ENCODE measurements at places on chromosomes 2 and 18.

DNA sequence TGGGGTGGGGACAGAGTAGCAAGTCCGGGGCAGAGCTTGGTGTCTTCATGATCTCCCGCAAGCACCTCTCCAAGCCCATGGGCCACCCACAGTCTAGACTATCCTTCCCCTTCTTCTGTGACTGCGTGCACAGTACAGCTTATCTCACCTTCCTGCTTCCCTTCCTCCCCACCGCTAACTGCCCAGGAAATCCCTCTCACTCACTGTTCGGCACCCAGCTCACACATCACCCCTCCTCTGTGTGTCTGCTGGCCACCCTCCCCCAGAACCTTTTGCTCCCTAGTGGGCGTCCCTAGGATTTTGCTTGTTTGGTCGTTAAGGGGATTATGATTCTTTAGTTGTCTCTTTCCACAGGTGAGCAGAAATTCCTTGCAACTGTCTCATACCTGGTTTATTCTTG, 31.5 kb upstream of the SMAD7 start:
- DNase-seq: no peak

DNA sequence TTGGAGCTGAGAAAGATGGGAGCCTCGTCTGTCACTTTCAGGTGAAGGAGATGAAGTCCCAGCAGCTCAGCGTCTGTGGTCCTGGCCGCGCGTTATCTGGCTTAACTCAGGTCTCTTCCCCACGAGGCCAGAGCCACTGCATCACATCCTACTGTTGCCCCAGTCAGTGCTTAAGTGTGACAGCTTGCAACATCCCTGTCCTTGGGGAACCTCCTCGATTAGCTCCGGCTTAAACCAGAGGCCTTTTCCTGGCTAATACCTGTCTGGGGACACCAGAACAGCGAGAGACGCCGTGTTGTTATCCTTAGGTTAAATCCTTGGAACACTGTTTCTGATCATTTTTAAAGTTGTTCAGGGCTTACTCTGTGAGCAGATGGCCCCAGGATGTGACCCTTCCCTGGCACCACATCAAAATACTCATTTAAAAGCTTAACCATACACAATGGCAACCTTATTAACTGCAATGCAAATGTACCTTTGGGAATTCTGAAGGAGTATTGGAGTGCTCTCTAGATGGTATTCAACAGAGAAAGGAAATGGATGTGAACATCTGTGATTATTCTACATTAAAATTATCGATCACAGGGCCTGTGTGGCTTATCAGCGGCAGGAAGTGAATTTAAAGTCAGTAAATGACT, 61.2 kb upstream of the SPP2 start:
- no peak for DNase-seq

DNA sequence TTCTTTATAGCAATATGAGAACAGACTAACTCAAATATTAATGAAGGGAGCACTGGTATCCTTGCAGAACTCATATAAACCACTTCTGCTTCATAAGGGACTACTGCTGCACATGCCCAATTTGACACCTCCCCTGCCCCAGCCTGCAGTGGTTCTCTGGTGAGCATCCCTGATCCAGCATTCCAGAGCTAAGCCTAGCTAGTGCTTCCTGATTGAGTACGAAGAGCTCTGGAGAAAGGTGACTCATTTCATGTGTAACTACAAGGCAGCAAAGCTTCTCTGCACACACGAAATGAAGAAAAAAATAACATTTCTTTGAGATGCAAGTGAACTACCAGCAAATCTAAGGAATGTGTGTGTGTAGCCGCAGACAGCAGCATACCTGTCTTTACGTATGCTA, 22.8 kb upstream of the ADNP2 start:
- no peak for DNase-seq

- no peak for DNase-seq
These were observed 12.1 kb downstream of the EIF4E2 start for GRCh38 chr2:232562515-232563151.

DNA sequence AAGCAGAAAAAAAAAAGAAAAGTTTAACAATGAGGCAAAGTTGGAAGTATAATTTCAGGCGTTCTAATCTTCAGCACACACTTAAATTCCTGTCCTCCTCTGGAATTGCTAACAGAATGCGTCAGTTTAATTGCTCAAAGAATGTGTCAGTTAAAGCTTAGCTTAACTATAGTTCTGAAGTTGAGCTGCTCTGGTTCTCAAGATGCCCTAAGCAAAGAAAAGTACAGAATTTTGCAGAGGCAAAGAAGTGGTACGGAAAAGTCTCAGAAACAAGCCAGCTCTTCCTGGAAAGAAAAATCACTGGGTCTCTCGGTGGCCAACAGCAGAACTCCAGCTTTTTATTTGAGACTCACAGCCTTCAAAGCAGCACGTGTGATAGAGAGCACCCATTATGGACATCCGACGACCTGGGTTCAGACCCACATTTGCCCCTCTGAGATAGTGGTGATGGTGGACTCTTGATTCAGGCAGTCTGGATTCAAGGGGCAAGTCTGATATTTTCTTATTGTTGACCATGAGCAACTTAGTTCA, 22.2 kb upstream of the MYO3B start:
- no peak for DNase-seq

- no peak for DNase-seq
These were observed 75.9 kb downstream of the INHBB start for GRCh38 chr2:120421830-120422175.

Data from stimulated activated CD4-positive, alpha-beta T cell treated with anti-CD3 and anti-CD28 coated beads, TNF-alpha, amount 100 ng/mL, for 24 hours (primary cell).